ENCODE measurements at places on chromosomes 13 and 19.
A peak's percentile ranks its signal among the peaks of the same experiment; 100 is the strongest.

DNA sequence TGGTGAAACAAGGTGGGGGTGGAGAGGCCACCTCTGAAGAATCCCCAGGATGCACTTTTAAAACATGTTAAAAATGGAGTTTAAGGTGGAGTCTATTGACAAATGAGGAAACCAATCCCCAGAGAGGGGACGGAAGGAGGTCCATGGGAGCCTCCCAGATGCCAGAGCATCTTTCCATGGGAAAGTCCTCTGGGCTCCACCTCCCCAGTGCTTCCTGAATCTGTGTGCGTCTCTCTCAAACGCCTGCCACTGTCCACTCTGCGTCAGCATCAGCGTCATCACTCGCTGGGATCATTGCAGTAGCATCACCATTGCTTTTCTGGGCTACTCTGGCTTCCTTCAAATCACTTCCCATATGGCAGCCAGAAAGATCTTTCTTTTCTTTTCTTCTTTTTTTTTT lies 6.2 kb downstream of the GPR4 start:
- DNase-seq = no peak

GRCh38 chr19:30060531-30061222 lies 118.6 kb downstream of the URI1 start:
- peak; percentile 2 for DNase-seq

GRCh38 chr13:111493468-111493867 lies 173.0 kb downstream of the TEX29 start:
- no peak for DNase-seq

GRCh38 chr13:96994017-96994857 lies at the start of gene OXGR1:
TSS of gene OXGR1 (minus strand) at chr13:96994476. CDS start at chr13:96987759, 6,717 bp downstream.
- DNase-seq = no peak

- no peak for DNase-seq
Measured at GRCh38 chr19:16078759-16079707, 2.7 kb downstream of the TPM4 start.

GRCh38 chr13:50940509-50940908 lies 30.9 kb downstream of the RNASEH2B start:
- DNase-seq = no peak

GRCh38 chr19:49554701-49555181 lies 25.6 kb downstream of the NOSIP start:
- no peak for DNase-seq

GRCh38 chr19:44643605-44644401 lies at the start of gene PVR:
TSS of gene PVR (plus strand) at chr19:44643910. CDS start at chr19:44644097, 187 bp downstream.
- peak; percentile 89 for DNase-seq

- DNase-seq = no peak
Measured at GRCh38 chr13:77699059-77699680, 1.7 kb downstream of the SLAIN1 start.

GRCh38 chr13:76882431-76882830 lies 3.8 kb downstream of the KCTD12 start:
- no peak for DNase-seq

GRCh38 chr13:62483774-62484173 lies 1068.1 kb upstream of the PCDH20 start:
- no peak for DNase-seq

DNA sequence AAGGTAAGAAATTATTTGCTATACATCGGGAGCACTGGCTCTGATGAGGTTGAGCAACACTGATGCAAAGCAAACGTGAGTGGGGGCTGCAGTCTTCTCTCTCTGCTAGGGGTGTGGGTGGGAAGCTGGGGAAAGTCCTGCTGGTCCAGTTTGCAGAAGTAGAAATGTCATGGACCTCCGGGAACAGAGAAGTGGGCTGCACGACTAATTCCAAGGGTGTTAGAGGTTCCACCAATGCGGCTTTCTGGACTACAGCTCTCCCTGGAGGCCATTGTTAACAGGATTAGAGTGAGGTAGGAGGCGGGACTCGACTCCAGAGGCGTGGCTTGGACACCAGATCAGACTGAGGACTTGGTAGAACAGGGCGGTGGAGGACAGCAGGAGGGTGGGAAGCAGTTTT lies 5.7 kb upstream of the FBXO27 start:
- DNase-seq = peak; percentile 64

GRCh38 chr13:21735701-21736401 lies 65.0 kb downstream of the FGF9 start:
- no peak for DNase-seq

- no peak for DNase-seq
Measured at GRCh38 chr13:76943646-76944045, 4.7 kb upstream of the ACOD1 start.

DNA sequence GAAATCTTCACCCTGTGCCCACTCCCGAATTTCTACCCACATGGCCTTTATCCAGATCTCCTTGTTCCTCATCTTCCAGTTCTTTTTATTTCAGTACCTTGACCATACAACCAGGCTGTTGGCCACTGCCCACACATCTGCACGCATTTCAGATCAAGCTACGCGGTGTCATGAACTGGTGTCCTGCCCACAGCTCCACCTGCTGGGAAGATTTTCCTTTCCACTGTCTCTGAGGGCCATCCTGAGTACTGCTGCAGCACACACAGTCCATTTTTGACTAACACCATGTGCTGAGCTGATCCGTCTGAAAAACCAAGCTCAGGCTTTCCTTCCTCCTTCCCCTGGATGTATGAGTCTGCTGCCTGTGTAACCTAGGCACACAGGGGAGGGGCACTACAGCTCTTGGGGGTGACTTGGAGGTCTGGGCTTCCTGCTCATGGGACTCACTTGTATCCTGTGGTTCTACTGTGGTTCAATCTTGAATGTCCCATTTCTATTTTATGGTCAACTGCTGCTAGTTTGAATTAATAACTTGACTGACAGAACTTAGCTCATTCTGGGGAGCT lies 71.9 kb downstream of the WASF3 start:
- DNase-seq = no peak

- peak; percentile 85 for DNase-seq
Measured at GRCh38 chr19:35879770-35880317, 11.5 kb downstream of the APLP1 start.

- no peak for DNase-seq
Measured at GRCh38 chr19:5035793-5036697, 67.1 kb downstream of the KDM4B start.

GRCh38 chr19:40797963-40798682 lies 868 bp upstream of the EGLN2 start:
- DNase-seq = peak; percentile 98

GRCh38 chr13:39699274-39699673 lies 43.8 kb downstream of the COG6 start:
- DNase-seq = no peak

- DNase-seq = no peak
Measured at GRCh38 chr13:26442541-26442940, 114.9 kb upstream of the WASF3 start.
